Stimulated activated naive CD4-positive, alpha-beta T cell (primary cell): ENCODE measurements at places on chromosomes 2 and 18.

- no peak for DNase-seq
Measured at GRCh38 chr2:147800316-147800715, 44.5 kb upstream of the ACVR2A start.

DNA sequence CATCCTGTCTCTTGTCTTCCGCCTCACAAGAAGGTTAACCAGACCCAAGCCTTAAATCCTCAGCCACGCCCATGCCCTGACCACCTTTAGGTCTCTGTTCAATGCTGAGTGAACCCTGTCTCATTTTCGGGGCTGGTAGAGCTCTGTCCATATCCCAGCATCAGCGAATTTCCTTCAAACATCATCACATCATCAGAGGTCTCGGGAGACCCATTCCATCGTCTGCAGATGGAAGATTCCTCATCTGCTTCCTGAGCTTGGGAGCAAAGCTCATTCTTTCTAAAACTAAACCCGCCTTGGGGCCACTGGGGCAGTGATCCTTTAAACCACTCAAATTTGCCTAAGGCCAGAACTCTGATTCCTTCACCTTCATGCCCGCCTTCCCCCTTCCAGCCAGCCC lies 173.7 kb downstream of the TTC32 start:
- DNase-seq, result no peak

- DNase-seq, result no peak
Measured at GRCh38 chr2:179946810-179947615, 60.1 kb downstream of the CWC22 start.

DNA sequence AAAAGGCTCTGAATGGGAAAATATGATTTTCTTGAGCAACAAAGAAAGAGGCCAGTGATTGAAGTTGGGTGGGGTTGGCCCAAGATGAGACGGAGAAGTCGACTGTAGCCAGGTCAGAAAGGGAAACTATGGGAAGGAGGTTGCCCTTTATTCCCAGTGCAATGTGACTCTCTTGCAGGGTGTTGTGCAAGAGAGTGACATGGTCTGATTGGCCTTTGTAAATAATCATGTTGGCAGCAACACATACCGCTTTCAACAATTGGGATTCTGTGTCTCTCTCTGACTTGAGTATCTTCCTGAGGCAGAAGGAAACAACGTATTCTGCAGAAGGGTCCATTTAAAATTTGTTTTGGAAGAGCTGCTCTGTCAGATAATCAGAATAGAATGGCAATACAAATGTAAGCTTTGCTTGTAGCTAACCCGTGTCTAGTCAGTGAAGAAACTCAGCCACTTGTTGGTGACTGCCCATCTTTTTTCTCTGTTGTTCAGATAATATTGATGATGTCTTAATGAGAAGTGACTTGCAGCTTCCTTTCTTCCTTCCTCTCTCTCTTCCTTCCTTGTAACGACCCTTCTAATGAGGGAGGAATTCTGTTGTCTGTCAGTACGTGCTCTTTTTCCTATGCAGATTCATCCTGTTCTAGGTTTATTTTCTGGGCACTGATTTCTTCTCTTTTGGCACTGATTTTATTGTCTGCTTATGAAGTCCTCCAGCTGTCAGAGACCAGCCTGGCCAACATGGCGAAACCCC lies 311.0 kb upstream of the FAM98A start:
- no peak for DNase-seq

DNA sequence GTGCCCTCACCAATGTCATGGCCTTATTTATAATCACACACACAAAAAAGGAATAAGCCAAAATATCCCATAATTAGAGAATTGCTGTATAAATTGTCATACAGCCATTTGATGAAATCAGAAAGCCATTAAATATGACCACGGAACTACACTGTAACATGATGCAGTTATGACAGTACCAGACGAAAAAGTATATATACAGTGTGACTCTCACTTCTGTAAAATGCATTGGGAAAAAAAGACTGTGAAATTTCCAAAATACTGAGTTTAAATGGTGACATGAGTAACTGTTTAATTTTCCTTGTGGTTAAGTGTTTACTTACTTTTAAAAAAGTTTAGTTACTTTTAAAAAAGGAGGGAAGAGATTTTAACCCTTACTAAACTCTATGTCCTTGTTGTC lies 25.4 kb downstream of the UXS1 start:
- DNase-seq, result no peak

- no peak for DNase-seq
Measured at GRCh38 chr2:232543491-232543890, 4.0 kb downstream of the CHRNG start.

GRCh38 chr2:78967294-78967693 lies 58.2 kb upstream of the REG3G start:
- no peak for DNase-seq

GRCh38 chr2:78465707-78466106 lies 559.8 kb upstream of the REG3G start:
- no peak for DNase-seq

- no peak for DNase-seq
Measured at GRCh38 chr2:183089192-183089851, 10.8 kb downstream of the DUSP19 start.

DNA sequence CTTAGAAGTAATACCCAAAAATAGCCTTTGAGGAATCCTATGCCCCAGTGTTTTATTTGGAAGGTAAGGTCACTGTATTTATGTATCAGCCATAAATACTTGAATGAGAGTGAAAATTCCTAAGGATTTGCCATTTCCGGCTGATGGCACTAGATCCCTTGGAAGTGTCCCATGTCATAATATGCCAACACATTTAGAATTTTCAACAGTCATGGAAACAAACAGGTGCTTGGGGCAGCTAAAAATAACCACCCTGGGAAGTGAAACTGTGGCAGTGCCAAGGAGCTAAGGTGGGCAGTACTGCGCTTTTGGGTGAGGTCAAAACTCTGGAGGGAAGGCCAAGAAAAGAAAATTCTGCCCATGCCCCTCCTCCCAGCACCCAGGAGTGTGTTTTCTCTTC lies 80.2 kb downstream of the TCF7L1 start:
- DNase-seq, result no peak

- DNase-seq, result no peak
Measured at GRCh38 chr2:170822290-170823087, 5.8 kb downstream of the GAD1 start.

- DNase-seq, result no peak
Measured at GRCh38 chr2:43736637-43737036, 37.2 kb upstream of the DYNC2LI1 start.

- no peak for DNase-seq
Measured at GRCh38 chr2:1640301-1641135, 103.8 kb downstream of the PXDN start.

GRCh38 chr18:79200546-79201268 lies 131.5 kb downstream of the ATP9B start:
- no peak for DNase-seq

DNA sequence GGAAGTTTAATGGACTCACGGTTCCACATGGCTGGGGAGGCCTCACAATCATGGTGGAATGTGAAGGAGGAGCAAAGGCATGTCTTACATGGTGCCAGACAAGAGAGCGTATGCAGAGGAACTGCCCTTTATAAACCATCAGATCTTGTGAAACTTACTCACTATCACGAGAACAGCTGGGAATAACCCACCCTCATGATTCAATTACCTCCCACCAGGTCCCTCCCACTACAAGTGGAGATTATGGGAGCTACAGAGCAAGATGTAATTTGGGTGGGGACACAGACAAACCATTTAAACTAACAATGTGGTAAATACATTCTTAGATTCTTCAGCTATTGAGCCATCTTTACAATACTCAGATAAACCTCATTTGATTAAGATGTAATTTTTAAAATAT lies 176.1 kb downstream of the SH3BP4 start:
- DNase-seq, result no peak

DNA sequence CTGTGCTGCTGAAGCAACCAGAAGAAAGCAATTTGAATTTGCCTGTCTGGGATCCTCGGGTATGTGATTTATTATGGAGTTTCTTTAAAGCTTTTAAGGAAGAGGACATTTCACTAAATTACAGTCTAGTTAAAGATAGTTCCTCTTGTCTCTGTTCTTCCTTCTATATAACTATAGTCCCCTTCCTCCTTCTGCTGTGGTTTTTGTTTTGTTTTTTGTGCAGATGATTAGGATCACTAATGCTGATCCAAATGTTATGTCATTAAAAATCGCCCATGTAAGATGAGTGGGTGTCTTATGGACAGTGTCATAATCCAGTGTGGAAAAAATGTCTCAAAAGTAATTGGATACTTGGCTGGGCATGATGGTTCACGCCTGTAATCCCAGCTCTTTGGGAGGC lies 24.7 kb downstream of the PAPOLG start:
- no peak for DNase-seq

DNA sequence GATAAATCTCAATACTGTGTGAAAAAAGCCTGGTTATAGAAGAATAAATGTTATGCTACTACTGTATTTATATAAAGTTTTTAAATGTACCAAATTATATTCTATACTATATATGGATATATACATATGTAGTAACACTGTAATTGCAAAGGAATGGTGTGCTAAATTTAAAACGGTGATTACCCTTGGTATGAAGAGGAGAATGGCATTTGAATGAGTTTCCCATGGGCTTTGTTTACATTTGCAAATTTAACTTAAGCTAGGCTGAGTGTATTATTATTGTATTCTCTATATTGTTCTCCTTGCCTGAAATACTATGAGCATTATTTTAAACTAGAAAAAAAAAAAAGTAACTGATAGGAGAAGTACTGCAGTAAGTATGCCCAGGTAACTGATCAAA lies 4.7 kb upstream of the SP3 start:
- DNase-seq, result no peak

GRCh38 chr18:47975105-47975504 lies 44.6 kb upstream of the SMAD2 start:
- no peak for DNase-seq

- DNase-seq, result no peak
Measured at GRCh38 chr2:5933669-5934068, 241.5 kb downstream of the SOX11 start.

GRCh38 chr18:79300413-79300812 lies 95.3 kb upstream of the NFATC1 start:
- DNase-seq, result no peak

- no peak for DNase-seq
Measured at GRCh38 chr2:149399934-149400615, 69.7 kb downstream of the LYPD6 start.

GRCh38 chr2:81412681-81413080 lies 1108.1 kb upstream of the LRRTM1 start:
- no peak for DNase-seq

- DNase-seq, result peak; percentile 3
Measured at GRCh38 chr2:168375195-168375798, 80.8 kb upstream of the CERS6 start.

GRCh38 chr18:69175681-69176080 lies 225.0 kb upstream of the DOK6 start:
- DNase-seq, result no peak

- DNase-seq, result no peak
Measured at GRCh38 chr2:57760381-57760801, 286.2 kb upstream of the VRK2 start.

DNA sequence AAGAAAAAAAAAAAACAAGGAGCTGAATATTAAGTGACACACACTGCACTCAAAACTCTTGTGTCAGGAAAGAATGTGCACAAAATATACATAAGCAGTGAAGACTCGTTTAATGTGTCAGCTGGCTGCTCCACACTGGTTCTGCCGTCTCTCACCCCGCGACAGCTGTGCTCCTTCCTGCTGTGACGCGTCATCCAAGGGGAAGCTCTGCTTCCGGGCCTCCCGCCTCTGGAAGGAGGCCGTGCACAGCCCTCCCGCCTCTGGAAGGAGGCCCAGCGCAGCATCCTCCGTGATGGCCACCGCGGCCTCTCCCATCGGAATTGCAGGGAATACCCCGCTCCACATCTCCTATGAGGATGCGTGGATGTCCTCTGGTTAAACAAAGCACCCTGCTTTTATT lies 151.0 kb downstream of the HDAC4 start:
- DNase-seq, result no peak

DNA sequence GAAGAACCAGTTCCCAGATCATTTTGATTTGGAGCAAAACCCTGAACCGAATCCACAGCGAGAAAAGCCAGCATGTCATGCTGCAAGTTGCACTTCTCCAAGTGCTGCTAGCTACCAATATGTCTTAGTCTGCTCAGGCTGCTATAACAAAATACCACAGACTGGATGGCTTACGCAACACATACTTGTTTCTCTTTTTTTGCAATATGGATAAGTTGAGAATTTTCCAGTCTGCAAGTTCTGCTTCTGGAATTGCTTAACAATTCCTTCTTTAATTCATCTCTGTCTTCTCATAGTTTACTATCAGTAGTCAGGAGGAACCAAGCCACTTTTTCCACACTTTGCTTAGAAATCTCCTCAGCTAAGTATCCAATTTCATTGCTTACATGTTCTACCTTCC lies 105.9 kb upstream of the RBBP8 start:
- no peak for DNase-seq

DNA sequence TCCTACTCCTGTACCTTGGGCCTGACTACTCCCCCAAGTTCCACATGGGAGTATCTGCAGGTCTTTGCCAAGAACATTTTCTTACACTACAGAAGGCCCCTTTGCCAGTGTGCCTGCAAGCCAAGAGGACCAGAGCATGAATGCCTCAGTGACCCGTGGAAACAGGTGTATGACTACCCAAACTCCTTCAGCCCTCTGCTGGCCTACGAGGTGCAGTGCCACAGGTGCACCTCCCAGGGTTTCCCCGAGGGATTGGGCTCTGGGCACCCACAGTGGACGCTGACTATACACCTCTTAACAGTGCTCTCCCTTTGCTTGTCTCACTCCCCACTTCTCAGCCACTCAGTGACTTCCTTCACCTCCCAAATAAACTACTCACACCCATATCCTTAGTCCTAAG lies 91.4 kb downstream of the COL6A3 start:
- no peak for DNase-seq

- no peak for DNase-seq
Measured at GRCh38 chr18:58338141-58338540, 290.8 kb downstream of the ALPK2 start.

DNA sequence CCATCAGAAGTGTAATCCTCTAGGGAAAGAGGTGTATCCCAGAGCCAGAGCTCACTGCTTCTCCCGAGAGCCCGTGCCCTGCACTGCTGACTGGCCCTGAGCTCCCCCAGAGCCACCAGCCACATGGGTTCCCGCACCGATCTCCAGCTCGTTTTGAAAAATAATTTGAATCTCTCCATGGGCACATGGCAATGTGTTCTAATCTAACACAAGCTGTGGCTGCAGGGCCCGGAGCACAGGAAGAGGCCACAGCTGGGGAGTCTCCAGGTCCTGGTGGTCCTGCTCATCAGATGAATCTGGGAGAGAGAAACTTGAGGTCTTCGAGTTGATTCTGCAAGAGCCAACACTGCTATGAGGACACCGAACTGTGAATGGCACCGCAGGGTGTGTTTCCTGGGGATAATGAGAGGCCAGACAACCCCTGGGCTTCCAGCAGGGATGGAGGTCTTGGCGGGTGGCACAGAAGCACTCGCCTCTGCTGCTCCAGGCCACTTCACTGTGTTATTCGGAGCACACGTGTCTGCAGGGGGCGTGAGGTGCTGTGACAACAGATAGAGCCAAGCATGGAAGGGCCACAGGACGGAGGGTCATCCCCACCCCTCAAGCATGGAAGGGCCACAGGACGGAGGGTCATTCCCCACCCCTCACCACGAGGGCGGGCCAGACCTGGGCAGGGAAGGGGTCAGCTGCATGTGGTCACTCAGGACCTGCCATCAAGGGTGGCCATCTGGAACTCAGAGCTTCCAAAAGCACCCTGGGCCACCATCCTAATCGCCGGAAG lies 196.8 kb downstream of the NDUFA10 start:
- no peak for DNase-seq

- DNase-seq, result no peak
Measured at GRCh38 chr18:35303610-35304009, 13.6 kb upstream of the ZSCAN30 start.
